Iris pigment epithelial cell (primary cell): ENCODE measurements at places on chromosomes 11 and 22.

- no peak for DNase-seq
Observed at GRCh38 chr11:127003260-127003981, 2.9 kb upstream of the KIRREL3 start.

DNA sequence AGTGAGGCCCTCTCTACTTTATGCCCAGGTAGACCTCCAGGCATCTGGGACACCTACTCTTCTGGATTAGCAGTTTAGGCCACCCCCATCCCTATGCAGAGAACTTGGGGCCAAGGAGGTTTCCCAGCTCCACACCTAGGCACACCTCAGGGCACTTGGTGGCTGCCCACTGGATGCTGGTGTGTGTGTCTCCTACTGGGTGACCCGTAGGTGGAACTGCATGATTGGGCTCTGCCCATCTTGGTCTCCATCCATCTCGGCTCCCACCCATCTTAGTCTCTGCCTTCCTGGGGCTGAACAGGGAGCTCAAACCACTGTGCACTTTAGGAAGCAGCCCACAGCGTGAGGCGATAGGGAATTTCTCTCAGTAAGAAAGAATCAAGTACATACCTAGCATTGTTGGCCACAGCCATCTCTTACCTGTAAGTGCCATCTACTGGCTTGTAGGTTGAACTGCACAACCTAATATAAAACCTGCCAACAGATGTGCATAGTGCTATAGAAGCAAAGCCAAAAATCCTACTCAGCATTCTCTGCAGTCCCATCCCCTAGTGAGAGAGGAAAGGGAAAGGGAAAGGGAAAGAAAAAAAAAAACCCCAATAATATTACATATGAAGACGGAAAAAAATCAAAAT is 61.6 kb upstream of the PTPN5 start:
- DNase-seq: peak; percentile 41

DNA sequence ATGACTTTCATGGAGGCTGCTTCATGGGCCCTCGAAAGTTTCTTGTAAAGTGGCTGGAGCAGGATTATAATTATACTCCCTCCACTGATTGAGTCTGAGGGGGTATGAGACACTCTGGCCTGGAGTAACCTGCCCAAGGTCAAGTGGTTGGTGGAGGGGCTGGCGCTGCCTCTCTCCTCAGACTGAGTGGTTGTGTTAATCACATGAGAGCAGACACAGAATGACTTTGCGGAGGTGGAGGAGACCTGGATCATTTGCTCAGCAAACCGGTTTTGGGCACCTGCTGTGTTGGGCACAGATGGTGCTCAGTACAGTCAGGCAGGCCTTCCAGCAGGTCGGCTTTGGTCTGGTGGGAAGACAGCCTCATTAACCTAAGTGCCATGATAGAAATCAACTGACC is 11.8 kb downstream of the BCR start:
- DNase-seq: no peak

- no peak for DNase-seq
Observed at GRCh38 chr22:23060612-23061400, 9.5 kb upstream of the GNAZ start.

- peak; percentile 46 for DNase-seq
Observed at GRCh38 chr11:45233121-45233803, 52.9 kb downstream of the SYT13 start.

DNA sequence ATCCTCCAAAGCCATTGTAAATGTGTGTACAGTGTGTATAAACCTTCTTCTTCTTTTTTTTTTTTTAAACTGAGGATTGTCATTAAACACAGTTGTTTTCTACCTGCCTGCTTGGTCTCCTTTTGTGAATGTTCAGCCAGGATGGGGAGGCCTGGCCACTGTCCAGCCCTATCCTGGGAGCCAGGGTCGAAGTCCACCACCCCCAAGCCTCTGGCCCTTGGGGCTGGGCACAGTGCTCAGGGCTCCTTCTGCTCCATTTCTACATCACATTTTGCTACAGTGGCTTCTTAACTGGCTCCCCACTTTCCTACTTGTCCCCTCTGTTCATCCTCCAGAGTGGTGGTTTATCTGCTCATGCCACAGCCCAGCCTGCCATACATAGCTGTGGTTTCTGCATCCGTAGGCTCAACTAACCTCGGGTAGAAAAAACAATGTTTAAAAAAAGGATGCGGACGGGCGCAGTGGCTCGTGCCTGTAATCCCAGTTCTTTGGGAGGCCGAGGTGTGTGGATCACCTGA is 2.5 kb upstream of the SMARCB1 start:
- peak; percentile 49 for DNase-seq

DNA sequence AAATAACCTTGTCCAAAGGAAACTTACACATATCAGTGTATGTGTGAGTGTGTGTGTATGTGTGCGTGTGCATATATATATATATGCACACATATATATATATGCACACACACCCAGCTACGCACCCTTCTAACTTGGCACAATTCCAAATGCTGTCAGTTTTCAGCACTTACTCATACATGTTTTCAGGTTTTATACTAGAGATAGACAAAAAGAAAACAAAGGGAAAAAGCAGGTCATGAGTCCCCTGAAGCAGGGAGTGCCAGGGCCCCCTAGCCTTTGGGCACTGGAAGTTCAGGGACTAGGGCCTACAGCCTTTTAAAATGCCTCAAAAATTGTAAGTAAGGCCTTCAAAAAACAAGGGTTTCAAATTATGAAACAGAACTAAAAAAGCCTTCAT is 265.4 kb downstream of the CADM1 start:
- DNase-seq: peak; percentile 28

- DNase-seq: no peak
Observed at GRCh38 chr22:30370641-30371230, 13.9 kb downstream of the CCDC157 start.

DNA sequence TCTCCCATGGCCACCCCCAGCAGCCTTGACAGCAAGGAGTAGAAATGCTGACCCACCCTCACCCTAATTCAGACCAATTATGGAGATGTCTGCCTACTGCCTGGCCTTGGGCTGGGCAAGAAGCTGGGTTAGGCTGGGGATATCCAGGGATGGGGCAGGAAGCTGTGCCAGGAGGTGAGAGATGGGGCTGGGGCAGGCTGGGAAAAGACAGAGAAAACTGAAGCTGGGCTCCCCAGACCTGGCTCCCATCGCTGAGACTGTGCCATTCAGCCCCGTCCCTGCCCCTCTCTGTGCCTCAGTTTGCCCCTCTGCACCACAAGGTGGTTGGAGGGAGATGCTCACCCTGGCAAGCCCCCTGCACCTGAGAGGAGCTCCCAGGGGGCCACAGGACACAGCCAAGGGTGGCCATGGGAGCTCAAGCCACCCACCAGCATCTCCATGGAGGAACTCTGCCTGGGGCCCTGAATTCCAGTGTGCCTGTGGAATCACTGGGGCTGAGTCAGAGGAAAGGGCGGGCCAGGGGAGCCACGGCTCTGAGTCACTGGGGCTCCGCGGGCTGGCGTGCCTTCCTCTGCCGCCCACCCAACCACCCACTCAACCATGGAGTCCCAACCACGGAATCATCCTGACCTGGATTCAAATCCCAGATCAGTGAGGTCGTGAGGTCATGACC is 6.0 kb upstream of the CARD10 start:
- peak; percentile 83 for DNase-seq

- no peak for DNase-seq
Observed at GRCh38 chr22:46929046-46929709, 166.7 kb downstream of the TBC1D22A start.

GRCh38 chr22:39959640-39960447 is at the start of gene TMA7B:
Gene TMA7B (plus strand): TSS chr22:39960397. CDS start chr22:39964375, 3,978 bp downstream.
- DNase-seq: peak; percentile 67

DNA sequence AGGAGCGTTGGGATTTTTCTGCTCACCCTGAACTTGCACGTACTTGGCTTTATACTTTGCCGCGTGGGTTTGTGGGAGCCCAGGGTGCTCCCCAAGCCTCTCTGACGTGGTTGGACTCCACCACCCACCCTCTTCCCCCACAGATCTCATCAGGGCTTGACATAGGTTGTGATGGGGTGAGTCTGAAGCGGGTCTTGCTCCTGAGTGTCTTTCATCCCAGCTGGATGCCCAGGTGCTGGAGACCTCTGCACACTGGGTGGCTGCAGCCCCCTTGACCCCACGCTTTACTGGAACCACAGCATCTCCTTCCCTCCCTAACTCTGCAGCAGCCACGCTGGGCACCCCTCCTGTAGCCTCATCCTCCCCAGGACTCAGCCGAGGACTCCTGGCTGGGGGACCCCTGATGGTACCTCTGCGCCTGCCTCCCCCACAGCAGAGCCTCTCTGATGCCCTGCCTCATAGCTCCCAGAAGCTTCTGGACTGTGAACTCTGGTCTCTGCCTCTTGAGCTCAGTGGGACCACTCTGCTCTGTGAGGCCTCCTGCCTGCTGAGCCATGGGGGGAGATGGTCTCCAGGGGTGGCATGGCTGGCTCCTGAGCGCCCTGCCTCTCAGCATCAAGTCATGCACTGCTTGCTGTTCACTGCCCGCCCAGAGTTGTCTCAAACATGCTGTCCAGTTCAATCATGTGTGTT is 45.2 kb downstream of the MYEOV start:
- DNase-seq: no peak

DNA sequence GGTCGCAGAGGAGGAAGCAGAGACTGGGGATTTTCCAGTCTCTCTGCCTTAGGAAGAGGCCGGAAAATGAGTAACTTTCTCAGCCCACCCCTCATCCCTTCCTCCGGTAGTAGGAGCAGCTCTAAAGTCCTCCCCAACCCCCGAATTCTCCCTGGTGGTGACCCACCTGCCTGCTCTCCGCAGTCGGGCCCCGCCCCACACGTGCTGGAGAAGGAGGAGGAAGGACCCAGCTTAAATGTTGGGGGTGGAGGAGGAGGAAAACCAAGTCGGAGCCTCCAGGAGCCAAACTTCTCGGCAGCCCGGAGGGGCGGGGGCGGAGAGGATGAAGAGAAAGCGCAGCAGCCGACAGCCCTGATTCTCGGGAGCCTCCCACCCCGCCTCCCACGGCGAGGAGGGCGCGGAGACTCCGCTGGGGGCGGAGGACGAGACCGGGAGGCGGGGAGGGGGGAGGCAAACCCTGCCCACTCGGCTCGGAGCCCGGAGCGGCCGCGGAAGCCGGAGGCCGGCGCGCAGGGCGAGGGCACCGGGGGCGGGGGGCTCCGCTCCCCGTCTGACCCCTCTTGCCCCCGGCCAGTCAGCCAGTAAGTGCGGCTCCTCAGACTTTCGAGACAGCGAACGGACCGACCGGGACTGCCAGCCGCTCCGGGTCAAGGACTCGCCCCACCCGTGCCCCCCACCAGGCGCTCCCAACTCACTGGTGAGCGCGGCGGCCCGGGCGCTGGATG is at the start of gene TPBGL:
TSS of gene TPBGL (plus strand) at position 464 of the 725 bp plus-strand sequence. CDS start 276 bp downstream, outside the sequence.
- peak; percentile 6 for DNase-seq

GRCh38 chr11:84250834-84251613 is 964.9 kb upstream of the CCDC90B start:
- peak; percentile 10 for DNase-seq

GRCh38 chr11:5591613-5592012 is 4.8 kb upstream of the TRIM6 start:
- DNase-seq: no peak

DNA sequence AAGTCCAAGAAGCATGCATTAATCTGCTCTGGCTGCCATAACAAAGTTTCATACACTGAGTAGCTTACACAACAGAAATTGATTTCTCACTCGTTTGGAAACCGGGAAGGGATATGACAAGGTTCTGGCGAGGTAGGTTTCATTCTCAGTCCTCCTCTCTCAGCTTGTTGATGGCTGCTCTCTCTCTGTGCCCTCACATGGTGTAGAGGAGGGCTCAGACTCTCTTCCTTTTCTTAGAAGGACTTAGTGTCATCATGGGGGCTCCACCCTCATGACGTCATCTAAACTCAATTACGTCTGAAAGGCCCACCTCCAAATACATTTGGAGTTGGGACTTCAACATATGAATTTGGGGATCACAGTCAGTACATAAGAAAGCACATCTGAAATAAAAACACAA is 18.6 kb downstream of the GLYATL1 start:
- DNase-seq: no peak

- DNase-seq: no peak
Observed at GRCh38 chr11:9005087-9005486, 1.3 kb upstream of the NRIP3 start.

GRCh38 chr11:32100495-32100894 is 9.6 kb downstream of the RCN1 start:
- DNase-seq: no peak

GRCh38 chr11:69437876-69438205 is 43.6 kb upstream of the LINC01488 start:
- no peak for DNase-seq

GRCh38 chr11:7645206-7645605 is 28.1 kb downstream of the CYB5R2 start:
- DNase-seq: no peak

DNA sequence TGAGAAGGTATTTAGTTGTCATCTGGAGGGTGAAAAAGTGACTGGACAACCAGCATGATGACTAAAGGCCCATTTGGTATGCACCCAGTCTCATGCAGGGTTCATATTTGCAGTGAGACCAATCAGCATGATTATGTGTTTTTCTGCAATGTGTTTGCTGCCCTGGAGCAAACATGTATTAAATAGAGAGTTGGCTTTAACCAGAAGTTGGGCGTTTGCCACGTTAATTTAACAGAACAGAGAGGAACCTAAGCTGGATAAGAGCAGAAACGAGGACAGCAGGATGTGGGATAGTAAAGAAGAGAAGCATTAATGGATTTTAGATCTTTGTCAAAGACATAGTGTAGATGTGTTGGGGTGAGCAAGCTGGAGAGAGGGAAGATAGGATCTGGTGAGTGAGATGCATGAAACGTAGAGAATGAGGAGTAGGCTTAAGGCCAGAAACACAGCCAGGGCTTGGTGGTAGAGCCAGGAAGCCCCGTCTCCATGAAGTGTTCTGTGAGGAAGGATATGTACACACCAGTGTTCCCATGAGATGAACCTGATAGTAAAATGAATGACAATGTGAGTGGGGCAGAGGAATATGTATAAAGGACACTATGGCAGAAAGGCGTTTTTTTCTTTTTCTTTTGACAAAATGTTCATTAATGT is 164.0 kb upstream of the PDGFD start:
- no peak for DNase-seq

DNA sequence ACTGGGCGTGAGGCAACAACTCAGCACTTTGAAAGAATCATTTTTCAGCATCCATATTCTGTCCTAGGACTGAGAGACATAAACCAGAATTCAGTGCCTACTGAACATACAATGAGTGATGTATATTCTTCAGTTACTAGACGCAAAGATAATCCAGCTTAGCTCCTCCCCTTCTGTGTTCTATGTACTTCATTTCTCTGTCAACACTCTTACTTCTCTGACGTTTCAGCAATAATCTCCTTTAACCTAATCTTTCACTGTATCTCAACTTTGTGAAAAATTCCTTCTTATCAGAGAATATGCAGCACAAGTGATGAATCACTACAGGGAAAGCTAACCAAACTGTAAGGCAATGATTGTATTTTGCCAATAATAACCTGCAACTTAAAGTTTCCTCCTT is 2.5 kb upstream of the OR51B5 start:
- peak; percentile 77 for DNase-seq
